ENCODE measurements at places on chromosomes 12 and 14.
A peak's percentile ranks its signal among the peaks of the same experiment; 100 is the strongest.

DNA sequence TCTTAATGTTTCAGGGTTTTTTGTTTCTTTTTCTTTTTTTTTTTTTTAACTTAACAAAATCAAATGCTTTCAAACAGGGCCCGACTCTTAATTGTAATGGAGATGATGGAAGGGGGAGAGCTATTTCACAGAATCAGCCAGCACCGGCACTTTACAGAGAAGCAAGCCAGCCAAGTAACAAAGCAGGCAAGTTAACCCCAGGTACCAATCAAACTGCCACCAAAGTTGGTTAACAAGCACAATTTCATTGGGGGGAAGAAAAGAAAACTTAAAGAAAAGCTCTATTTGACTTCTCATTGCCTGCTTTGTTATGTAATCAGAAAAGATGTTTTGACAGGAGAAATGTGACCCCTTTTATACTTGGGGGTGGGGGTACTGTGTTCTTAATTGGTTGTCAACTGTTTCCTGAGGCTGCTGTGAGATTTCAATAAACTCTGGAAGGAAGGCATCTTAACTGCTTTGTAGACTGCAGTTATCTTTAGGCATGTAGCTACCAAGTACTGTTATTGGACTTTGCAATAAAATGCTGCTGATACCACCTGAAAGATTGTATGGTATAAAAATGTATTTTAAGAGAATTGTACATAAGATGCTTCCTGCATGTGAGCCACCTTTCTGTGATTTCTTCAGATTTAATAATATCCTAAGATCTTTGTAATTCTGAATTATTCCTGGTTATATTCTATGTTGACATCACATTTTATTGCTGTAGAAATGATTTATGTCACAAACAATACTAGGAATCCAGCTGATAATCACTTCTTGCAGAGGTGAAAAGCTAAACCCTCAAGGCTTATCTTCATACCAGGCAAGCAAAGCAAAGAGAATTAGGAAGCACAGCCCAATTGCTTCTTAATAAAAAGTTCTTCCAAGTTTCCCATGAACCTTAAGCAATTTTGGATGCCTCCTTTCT is 26.9 kb downstream of the MAPKAPK5 start:
- no peak for DNase-seq

- DNase-seq = no peak
Observed at GRCh38 chr14:94384342-94384741, 4.1 kb downstream of the SERPINA1 start.

DNA sequence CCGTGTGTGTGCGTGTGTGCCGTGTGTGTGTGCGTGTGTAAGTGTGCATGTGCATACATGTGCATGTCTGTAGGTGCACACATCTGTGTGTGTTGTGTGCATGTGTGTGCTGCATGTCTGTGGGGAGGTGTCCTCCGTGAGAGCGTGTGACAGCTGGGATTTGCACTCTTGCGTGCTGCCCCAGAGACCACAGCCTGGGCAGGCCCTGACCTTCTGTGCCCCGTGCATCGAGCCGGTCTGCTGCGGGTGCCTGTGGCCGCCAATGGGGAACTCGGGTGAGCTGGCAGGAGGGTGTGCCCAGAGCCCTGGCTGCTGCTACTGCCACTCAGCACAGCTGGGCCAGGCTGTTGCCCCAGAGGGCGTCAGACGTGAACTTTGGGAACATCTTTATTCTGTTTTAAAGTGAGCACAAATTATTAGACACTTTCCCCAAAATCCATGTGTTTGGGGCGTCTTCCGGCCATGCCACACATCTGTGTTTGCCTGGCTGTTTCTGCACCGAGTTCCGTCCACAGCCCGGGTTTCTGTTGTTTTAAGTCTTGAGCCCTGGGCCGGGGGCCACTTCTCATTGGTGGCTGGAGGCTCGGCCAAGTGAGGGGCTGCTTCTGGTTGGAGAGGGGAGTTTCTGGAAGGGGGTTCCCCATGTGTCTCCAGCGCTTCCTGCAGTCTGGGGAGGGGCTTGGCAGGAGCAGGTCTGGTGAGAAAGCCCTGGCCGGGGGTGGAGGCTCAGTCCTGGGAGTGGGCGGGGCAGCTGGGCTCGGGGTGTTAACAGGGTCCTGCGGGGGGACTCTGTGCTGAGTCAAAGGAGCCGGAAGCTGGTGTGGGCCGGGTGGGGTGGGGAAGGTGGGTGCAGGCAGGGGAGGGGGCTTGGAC is 7.6 kb downstream of the CEP170B start:
- no peak for DNase-seq

DNA sequence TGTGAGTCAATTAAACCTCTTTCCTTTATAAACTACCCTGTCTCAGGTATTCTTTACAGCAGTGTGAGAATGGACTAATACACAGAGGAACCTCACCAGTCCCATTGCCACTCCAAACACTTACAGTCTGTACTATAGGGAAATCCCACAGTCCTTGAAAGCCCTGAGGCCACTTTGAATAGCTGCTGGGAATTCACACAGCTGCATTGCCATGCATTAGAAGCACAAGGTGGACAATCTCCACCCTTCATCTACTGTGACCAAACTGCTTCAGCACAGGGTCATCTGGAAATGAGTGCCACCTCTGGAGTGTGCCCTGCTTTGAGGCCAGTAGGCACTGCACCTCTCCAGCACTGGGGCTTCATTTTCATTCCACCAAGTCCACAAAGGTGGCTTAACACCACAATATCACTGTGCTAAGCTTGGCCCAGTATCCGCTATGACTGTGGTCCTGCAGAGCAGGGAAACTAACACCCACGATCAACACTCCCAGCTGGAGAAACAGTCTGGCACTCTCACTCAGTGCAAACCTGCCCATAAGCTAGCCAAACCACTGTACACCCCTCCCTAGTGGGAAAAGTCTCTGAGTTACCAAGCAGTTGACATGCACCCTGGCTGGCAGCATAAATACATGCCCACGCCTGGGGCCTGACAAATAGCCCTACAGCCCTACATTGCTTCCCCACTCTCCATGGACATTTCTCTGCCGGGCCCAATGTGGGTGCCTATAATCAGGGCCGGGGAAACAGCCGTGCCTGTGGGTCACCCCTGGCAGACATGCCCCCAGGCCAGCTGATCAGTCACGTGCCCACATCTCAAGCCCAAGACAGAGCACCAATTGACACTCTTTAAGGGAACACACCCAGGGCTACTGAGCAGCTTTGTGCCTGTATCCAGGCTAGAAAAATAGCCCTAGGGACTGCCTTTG is 294.3 kb upstream of the MGAT4C start:
- no peak for DNase-seq

- DNase-seq = no peak
Observed at GRCh38 chr14:22847661-22848341, 11.4 kb downstream of the MMP14 start.

- DNase-seq = no peak
Observed at GRCh38 chr12:120981407-120981941, 3.1 kb downstream of the HNF1A start.

- DNase-seq = no peak
Observed at GRCh38 chr12:59031313-59031712, 111.0 kb upstream of the LRIG3 start.

- DNase-seq = peak; percentile 79
Observed at GRCh38 chr12:11763760-11764520, 114.5 kb downstream of the ETV6 start.

- no peak for DNase-seq
Observed at GRCh38 chr12:19030180-19030579, 99.4 kb upstream of the PLEKHA5 start.

- no peak for DNase-seq
Observed at GRCh38 chr12:116882742-116883141, 1.5 kb upstream of the HRK start.

DNA sequence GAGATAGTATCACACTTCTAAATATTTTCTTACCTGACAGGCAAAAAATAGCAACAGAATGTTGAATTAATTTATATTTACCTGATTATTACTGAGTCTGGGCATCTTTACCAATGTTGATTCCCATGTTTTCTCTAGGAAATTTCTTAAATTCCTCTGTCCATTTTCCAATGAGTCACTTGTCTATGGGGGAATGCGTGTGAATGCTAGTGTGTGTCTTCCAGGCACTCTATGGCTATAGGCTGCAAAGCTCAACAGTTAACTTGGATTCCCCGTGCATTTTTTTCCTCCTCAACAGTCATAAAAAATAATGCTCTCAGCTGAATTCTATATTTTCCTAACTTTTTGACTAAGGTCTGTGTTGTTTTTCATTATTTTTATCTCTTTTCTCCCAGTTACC is 1385.8 kb upstream of the FLRT2 start:
- peak; percentile 29 for DNase-seq

DNA sequence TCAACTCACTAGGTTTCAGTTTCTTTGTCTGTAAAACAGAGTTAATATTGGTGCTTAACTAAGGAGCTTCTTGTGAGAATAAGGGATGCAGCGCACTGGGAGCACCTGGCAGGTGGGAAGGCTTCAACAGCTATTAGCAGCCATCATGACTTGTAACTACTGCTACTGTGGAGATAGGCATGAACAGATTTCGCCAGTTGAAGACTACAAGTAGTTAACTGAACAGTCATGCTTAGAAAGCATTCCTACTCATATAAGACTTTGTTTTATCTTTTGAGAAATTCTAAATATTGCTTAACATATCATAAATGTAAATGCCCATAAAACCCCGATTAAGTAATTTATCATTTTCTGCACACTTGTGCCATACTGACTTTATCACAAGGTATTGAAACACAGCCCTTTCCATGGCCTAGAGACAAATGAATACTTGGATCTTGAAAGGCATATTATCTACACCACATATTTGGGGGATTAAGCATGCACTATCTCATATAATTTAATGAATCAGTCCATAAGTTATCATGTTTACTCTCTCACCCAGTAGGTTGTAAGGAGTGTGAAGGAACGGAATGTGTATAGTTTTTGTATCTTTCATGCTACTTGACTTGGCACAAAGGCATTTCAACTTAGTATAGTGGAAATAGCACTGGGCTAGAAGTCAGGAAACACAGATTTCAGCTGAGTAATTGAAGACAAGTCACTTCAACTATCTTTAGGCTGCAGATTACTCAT is 16.1 kb downstream of the NTN4 start:
- DNase-seq = no peak

Data from fibroblast of skin of left biceps (primary cell).